Activated T-cell treated with anti-CD3 and anti-CD28 coated beads for 1 hour (primary cell): ENCODE measurements at places on chromosomes 16 and 17.

DNA sequence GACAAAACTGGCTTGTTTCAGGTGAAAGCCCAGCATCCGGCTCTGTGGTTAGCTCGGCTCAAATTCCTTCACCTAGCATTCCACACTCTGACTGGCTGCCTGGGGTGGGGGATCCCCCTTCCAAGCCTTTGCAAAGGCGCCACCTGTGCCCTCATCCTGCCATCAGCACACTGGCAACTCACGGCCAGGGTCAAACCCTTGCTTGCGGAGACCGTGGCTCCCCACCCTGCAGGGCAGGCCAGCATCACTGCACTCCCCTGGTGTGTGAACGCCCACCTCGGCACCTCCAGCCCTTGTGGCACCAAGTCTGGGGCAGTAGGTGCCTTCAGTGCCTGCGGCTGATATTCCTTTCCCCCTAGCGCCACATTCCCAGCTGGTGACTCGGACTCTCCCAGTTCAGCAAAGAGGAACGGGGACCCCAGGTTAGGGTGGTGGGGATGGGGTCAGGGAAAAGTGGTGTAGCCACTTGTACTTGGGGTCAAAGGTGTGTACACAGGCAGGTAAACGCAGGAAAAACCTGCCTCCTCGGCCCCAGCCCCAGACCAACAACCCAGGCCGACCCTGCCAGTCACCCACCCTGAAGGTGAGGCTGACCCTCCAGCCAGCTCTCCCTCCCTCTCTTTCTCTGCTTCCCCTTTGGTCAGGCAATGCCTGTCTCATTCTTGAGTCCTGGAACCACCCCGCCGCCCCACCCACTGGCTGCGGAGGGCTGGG lies 1.1 kb downstream of the FLII start:
- no peak for DNase-seq

GRCh38 chr16:11315510-11315909 lies 29.7 kb upstream of the RMI2 start:
- no peak for DNase-seq

DNA sequence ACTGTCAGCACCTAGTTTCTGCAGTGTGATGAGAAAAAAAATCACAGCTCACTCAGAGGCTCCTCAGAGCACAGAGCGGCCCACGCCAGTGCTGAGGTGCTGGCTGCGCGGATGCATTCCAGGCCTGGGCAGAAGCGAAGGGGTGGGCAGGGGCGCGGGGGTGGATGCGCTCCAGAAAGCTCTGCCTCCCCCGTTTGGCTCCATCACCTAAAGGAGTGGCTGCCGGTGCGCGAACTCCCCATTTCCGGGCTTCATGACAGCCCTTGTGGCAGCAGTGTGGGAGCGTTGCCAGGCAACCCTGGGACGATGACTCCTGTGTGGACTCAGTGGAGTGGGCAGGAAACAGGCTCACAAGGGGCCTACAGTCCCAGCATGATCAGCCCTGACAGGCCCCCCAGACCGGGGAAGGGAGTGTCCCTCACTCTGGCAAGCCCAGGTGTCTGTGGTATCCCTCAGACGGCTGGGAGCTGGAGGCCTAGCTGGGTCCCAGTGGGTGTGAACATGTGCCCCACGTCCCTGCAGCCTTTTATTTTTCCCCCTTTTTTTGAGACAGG lies 32.8 kb upstream of the NUDT16L1 start:
- DNase-seq = peak; percentile 27

GRCh38 chr16:12752159-12752558 lies 51.5 kb downstream of the CPPED1 start:
- DNase-seq = no peak

DNA sequence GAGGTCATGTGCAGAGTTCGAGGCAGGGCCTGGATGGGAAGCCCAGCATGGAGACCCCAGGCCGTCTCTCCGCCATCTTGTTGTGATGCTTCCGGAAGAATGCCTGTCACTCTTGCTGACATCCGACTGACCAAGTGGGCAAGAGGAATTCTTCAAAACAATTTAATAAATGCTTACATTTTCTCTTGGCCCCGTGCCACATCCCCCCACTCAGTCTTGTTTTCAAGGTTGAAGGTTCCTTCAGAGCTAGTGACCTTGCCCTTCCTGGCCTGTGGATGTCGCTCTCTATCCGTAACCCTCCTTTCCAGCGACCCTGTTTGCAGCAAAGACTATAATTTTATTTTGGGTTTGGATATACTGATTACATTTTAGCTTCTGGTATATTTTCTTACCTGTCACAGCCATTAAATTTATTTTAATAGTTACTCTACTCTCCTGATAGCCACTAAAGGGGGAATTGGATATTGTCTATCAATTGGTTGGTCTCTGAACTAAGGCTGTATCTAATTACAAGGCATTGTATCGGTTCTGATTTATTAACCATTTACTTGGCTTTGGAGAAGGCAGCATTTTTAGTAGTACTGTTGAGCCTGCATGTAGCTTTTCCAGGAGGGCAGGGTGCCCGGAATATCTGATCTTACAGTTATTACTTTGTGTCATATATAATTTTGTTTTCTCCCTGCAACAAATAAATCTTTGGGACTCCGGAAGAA lies 264.5 kb downstream of the WWOX start:
- no peak for DNase-seq

DNA sequence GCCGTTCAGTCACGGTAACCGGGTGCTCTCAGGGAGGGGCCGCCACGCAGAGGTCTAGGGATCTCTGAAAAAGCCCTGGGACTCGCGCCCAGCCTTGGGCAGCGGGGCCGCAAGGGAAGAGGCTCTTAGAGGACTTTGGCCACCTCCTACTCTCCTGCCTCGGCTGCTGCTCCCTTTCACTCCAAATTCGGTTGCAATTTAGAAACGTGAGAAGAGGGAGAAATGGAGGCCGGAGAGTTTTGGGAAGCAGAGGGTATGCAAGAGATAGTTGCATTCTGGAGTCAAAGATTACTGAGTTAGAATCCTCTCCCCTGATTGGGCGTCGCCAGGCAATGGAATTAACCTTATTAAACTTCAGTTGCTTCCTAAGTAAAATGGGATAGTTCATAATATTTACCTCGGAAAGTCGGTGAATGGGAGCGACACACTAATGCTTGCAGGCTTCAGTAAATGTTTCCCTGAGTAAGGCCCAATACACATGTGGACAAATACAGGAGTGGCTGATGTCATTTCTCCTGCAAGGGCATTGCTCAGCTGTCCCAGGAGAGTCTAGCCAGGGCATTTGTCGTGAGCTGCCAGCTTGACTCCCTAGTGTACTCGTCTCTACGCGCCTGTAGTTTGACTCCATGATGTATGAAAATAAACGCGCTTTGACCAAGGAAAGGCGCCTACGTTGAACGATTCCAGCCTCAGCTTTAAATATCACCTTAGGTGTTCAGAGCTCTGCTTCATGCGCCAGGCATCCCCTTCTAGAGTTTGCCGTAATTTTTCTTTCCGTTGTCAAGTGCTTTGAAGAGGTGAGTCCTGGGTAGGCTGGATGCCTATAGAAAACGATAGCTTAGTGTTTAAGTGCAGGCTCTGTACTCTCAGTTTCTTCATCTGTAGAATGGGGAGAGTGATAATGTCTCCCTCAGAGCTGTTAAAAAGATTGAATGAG lies 667 bp downstream of the OGFOD1 start:
- DNase-seq = no peak

- no peak for DNase-seq
Measured at GRCh38 chr16:70393662-70394061, 45.2 kb downstream of the ST3GAL2 start.

GRCh38 chr17:82320956-82321927 lies 3.8 kb upstream of the CD7 start:
- DNase-seq = peak; percentile 71

DNA sequence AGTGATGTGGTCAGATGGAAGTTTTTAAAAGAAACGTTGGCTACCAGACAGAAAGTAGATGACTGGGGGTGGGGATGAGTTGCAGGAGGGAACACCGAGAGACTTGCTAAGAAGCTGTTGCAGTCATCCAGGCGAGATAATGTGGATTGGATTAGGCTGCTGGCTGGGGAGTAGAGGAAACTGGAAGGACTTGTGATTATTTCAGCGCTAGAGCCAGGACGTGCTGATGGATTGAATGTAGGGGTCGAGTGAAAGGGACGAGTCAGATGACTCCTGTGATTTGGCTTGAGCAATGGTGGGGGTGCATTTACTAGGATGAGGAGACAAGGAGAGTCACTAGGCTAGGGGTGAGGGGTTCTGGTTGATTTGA lies 88.5 kb downstream of the CLEC16A start:
- no peak for DNase-seq

DNA sequence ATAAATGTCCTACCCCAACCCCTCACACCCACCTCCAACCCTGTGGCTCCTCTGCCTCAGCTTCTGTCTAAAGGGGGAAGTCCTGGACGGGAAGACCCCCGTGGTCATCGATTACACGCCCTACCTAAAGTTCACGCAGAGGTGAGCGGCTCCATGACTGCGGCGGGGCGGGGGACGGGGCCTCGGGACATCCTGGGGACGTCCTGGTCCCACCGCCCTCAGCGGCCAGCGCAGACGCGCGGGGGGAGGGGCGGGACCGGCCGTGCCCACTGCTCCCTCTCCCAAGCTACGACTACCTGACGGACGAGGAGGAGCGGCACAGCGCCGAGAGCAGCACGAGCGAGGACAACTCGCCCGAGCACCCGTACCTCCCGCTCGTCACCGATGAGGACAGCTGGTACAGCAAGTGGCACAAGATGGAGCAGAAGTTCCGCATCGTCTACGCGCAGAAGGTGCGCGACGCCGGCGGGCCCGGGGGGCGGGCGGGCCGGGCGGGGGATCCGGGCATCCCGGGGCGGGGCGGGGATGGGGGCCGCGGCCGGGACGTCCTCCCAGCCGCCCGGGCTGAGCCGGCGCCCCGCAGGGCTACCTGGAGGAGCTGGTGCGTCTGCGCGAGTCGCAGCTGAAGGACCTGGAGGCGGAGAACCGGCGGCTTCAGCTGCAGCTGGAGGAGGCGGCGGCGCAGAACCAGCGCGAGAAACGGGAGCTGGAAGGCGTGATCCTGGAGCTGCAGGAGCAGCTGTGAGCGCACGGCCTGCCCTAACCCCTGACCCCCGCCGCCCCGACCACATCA lies 6.7 kb downstream of the RUNDC3A start:
- no peak for DNase-seq

GRCh38 chr17:40363111-40363827 lies 1.3 kb downstream of the GJD3 start:
- no peak for DNase-seq

- no peak for DNase-seq
Measured at GRCh38 chr16:70250748-70251628, 752 bp downstream of the EXOSC6 start.

DNA sequence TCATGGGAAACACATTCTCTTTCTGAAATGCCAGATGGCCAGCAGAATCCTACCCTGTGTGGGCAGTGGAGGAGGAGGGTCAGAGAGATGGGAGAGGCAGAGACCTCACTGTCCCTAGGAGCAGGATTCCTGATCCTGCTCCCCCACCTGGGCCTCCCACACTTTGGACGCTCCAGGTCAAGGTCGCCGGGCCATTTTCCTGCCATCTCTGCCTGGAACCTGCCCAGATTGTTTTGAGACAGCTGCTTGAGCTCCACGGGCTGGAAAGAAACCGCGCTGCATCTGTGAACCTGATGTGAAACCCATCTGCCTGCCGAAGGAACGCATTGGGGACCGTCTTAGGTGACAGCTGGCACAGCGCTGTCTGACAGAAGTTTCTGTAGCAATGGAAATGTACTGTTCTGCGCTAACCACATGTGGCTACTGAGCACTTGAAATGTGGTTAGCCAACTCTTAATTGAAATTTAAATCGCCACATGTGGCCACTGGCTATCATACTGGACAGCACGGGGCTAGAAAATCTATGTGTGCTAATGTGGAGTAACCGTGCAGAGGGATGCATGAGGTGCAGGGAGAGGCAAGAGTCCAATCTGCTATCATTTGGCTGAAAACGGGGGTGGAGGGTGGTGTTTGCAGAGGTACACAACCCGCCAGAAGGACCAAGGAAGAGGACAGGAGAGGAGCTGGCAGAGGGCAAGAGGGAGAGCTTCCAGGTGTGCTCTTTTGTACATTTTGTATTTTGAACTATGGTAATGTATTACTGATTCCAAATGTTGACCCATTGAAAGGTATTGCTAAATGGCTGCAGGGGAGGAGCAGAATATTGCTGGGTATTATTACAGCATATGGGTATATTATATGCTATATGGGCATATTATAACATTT lies 15.4 kb upstream of the NUBP1 start:
- DNase-seq = no peak

DNA sequence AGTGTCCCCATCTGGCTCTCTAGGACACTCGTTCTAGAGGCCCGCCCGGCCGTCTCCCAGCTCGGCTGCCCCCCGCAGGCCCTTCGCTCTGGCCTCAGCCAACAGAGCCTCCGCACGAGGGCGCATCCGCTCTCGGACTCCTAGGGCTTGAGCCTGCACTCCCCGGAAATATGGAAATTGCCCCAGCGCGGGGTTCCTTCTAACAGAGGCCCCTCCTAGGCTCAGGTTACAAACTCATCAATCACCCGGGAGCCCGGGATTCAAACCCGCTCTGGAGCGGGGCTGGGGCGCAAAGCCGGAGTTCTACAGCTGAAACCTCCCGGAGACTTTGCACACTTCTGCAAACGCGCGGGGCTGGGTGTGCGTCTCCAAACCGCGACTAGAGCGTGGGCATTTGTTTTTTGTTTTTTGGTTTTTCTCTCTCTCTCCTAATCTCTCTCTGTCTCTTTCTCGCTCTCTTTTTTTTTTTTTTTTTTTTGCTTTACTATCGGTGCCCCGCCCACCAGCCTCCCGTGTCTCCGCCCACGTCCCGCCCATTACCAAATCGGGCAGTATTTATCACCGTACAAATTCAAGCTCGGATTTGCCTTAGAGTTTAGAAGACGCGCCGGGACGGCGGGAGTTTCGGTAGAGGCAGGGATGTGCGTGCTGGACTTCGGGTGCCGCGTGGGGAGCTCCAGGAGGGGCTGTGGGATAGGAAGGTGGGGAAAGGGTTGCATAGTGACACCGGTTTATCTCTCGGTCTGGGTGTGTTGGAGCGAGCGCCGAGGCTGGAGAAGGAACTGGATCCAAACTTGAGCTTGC lies 2.4 kb upstream of the FOXL1 start:
- DNase-seq = no peak

DNA sequence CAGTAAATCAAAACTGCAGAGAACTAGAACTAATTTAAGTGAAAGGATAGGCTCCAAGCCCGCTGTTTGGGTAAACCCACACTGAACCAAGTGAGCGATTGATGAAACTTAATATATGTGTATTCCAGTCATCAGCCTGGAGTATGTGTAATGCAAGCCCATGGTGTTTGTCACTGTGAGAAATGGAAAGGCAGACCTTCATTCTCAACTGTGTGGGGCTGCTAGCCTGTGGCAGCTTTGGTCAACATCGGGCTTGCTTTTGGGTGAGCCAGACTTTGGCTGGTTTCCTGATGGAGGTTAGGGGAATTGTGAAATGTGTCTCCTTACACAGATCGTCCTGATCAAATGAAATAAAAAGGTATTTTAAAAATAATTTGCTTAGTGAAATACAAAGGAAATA lies 279.9 kb downstream of the IRX3 start:
- no peak for DNase-seq

GRCh38 chr17:69228018-69228417 lies 606 bp downstream of the ABCA10 start:
- DNase-seq = no peak
